Fibroblast of the aortic adventitia (primary cell): ENCODE measurements at places on chromosomes 6 and 20. TPM values are rescaled to one million over a fixed set of nuclear protein-coding genes. Genes with fewer than 3 reads are reported as not detected.
A peak's percentile ranks its signal among the peaks of the same experiment; 100 is the strongest.

GRCh38 chr6:169893624-169894023 lies 142.2 kb downstream of the ERMARD start:
- DNase-seq = no peak

DNA sequence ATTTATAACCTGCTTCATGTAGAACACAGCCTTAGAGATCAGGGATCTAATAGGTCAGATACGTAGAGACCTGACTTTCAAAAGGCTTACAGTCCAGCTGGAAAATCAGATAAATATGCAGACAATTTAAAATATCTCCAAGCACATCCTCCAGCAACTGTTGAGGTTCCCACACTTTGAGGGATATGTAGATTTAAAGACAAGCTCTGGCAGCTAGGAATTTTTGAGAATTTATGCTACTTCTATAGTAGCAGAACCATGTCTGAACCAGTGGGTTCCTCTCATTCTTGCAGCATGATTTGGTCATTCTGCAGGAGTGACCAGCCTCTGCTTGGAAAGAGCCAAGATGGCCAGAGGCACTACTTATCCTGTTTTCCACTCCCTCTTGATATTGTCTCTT lies 60.5 kb downstream of the CYB5R4 start:
- DNase-seq = peak; percentile 10

DNA sequence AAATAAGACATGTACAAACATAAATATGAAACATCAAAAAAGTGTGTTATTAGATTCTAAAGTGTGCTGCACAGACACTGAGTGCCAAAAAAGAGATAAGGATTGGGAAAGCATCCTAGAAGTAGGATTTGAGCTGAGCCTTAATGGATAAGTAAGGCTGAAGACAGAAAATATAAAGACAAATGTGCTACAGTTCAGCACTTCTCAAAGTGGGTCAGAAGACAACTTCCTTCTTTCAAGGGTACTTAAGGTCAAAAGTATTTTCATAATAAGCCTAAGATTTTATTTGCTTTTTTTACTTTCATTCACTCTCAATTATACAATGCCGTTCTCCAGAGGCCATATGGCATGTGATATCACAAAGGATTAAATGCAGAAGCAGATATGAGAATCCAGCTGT lies 16.8 kb downstream of the USP45 start:
- no peak for DNase-seq

- DNase-seq = no peak
Measured at GRCh38 chr20:48742912-48743680, 84.7 kb downstream of the PREX1 start.

- no peak for DNase-seq
Measured at GRCh38 chr20:53757472-53757913, 163.9 kb upstream of the ZNF217 start.

- no peak for DNase-seq
Measured at GRCh38 chr20:63114693-63115311, 101.1 kb downstream of the YTHDF1 start.

DNA sequence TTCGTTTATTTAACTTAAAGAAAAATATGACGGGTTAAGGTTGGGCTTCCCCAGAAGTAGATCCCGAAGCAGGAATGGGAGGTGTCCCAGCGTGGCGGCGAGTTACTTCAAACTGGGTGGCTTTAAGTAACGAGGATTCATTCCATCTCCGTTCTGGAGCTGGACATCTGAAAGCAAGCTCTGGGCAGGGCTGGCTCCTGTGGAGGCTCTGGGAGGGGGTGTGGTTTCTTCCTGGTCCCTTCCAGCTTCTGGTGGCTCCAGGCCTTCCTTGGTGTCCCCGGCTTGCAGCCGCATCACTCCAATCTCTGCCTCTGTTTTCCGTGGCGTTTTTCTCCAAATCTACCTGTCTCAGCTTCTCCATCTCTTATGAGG lies 47.3 kb upstream of the BHLHE23 start:
- no peak for DNase-seq

DNA sequence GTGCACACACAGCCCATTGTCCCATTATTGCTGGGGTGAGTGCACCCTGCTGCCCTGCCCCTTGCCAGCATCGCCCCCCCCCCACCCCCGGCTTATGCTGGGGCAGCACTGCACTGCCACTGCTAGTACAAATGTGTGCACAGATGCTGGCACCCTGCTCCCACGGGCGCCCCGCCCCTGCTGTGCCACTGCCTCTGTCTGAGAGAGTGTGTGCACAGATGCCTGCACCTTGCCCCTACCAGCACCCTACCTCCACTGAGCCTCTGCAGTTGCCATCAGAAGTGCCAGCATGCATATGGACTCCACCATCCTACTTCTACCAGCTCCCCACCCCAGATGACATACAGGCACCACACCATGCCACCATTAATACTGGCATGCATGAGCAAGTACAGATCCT lies 454.6 kb upstream of the KHDRBS2 start:
- no peak for DNase-seq

DNA sequence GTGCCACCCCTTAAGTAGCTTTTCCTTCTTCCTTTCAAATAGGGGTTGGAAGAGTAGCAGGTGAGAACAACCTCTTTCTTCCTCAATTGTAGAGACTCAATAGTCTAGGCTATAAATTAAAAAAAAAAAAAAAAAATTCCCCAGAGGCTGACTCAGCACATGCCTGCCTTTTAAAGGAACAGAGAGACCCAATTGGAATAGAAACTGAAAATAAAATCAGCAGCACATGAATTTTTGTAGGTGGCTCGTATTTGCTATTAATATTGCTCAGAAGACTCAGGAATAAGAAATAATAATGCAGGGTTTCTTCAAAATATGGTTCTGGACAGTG lies 19.3 kb downstream of the TOP1 start:
- DNase-seq = peak; percentile 62

DNA sequence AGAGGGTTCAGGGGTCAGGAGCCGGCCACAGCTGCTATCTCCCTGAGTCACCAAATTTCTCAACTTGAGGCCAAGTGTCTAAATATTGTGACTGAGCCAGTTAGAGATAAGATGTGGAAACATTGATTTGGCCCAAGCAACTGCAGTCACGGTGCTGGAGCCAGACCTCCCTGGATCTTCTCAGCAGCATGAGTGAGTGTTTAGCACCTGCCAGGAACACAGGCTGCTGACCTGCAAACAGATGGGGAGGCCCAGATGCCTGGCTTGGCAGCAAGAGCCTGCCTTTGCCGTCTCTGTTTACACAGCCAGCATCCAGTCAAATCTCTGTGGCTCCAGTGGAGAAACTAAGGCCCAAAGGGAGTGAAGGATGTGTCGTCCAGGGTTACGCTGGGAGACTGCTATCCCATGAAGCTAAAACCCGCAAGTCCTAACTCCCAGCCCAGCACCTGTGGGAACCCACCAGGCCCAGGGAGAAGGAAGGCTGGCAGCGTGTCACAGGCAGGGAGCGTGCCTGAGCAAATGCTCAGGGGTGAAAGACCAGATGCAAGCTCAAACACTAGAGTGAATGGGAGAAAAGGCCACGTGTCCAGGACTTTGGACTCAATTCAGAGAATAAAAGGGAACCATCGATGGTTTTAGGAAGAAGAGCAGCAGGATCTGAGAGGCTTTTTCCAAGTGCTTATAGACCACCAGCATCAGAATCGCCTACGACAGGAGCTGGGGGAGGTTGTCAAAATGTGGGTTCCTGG lies 15.9 kb upstream of the PTGIS start:
- DNase-seq = peak; percentile 100

DNA sequence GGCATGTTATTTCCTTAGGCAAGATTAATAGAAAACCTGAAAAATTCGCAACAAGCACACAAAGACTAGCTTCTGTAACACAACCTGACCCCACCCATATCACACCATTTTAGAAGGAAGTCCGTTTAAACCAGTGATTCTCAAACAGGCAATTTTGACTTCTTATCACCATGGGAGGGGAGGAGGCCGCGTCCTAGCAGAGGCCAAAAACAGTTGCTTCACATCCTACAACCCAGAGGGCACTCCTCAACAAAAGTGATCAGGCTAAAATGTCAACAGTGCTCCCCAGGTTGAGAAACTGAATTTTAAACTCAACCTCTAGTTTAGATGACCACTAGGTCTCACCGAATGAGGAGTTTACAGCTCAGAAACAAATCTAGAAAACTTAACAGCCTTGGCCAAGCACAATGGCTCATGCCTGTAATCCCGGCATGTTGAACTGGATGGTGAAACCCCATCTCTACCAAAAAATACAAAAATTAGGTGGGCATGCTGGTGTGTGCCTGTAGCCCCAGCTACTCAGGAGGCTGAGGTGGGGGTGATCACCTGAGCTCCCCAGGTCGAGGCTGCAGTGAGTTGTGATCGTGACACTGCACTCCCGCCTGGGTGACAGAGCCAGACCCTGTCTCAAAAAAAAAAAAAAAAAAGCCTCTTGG lies 3.4 kb downstream of the SNX5 start:
- DNase-seq = no peak

Gene MCHR2
- not detected in 2 replicates for total RNA-seq

Gene POLH
- total RNA-seq = 12.4 and 30.6 TPM in 2 replicates

Gene WFDC5
- not detected in 2 replicates for total RNA-seq

Gene MLIP
- total RNA-seq = not detected in 2 replicates
